ENCODE measurements at places on chromosomes 2 and 18.

DNA sequence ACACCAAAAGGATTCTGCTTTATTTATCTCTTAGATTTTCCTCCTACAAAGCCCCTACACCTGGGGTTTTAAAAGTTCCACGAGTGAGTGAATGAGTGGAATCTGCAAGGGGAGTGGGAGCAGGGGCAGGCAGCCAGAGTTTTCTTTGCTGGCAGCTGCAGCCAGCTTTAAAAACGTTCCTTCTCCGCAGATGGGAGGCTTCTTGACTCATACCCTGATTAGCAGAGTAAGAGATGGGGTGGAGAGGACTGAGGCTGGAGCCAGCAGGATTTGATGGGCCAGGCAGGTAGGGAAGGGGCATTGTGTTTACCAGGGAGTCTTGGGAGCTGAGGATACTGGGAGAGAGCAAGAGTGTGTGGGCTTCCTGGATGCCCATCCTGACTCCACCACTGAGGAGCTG, 99.6 kb upstream of the TNP1 start:
- no peak for DNase-seq

GRCh38 chr2:196546151-196546919, 93.2 kb upstream of the CCDC150 start:
- DNase-seq = no peak

DNA sequence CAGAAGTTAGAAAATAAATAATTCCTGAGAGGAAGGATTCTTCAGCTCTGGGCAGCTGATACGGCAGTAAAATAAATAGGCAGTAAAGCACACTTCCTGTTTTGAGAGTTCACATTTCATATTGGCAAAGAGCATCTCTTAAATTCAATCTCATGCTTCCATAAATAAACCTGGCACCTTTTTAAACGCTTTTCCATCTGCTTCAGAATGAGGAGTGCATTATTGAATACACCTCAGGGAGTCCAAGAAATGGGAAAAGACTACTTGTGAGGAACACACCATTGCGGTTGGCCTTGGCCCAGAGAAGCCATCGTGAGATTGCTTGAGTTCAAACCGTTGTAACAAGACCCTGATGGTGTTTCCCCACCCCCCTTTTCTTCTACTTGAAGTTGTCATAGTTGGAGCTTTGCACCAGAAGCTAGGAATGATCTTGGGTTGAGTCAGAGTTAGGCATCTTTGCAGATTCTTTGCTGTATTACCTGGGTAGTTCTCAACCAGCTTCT, 123.9 kb downstream of the RDH14 start:
- DNase-seq = no peak

DNA sequence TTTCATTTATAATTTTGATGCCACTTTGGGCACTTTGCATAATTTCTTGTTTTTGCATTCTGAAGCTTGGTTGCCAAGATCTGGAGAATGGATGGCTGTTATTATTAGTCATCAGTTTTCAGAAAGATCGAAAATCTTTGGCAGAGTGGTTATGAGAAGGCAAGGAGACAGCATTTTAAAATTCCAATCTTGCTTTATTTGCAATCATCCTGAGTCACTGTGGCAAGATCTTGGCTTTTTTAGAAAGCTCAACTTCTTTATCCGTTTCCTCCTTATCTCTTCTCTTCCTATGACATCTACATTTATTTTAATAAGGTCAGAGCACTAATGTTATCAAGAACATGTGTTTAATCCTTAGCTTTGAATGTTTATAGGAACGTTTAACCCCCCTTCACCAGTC, 31.1 kb upstream of the EIF2AK3 start:
- no peak for DNase-seq
